ENCODE measurements at places on chromosomes 6 and 20.
A peak's percentile ranks its signal among the peaks of the same experiment; 100 is the strongest.

- no peak for DNase-seq
- no peak overlapping the region for H3K27ac ChIP-seq
- H3K27me3 ChIP-seq, result no peaks in the 10 kb centered on the region
These were observed 48.1 kb upstream of the HEY2 start for GRCh38 chr6:125701354-125701668.

DNA sequence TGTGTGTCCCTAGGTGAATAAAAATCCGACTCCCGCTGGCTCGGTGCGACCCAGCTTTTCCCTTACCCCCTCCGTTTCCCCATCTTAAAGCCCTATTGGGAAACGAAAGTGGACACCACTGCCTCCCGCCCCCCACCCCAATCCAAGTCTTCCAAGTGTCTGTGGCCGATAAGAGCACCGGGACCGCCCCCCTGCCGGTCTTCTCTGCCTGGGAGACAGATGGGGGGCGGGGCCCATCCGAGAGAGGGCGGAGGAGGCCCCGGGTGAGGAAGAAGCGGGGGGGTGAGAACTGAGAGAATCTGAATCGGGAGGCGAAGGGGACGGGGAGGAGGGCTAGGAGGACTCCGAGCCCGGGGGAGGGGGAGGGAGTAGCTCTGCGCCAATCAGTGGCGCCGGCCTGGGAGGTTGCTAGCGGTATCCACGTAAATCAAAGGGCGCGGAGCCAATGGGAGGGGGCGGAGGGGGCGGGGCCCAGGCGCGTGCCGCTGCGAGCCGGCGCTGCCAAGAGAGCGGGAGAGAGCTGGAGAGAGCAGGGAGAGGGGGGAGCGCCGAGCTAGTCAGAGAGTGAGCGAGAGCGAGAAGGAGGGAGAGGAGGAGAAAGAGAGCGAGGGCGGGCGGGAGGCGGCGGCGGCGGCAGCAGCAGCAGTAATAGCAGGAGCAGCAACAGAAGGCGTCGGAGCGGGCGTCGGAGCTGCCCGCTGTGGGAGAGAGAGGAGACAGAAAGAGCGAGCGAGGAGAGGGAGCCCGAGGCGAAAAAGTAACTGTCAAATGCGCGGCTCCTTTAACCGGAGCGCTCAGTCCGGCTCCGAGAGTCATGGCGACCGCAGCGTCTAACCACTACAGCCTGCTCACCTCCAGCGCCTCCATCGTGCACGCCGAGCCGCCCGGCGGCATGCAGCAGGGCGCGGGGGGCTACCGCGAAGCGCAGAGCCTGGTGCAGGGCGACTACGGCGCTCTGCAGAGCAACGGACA, at the start of gene POU3F2:
TSS of gene POU3F2 (plus strand) at position 515 of the 972 bp plus-strand sequence. CDS start at position 815, 300 bp downstream.
- peak; percentile 92 for DNase-seq
- peak within 1 kb of the TSS; percentile 46 for H3K4me3 ChIP-seq
- no peak within 1 kb of the TSS for H3K27ac ChIP-seq
- H3K27me3 ChIP-seq, result peaks cover 88% of the 10 kb centered on the region

DNA sequence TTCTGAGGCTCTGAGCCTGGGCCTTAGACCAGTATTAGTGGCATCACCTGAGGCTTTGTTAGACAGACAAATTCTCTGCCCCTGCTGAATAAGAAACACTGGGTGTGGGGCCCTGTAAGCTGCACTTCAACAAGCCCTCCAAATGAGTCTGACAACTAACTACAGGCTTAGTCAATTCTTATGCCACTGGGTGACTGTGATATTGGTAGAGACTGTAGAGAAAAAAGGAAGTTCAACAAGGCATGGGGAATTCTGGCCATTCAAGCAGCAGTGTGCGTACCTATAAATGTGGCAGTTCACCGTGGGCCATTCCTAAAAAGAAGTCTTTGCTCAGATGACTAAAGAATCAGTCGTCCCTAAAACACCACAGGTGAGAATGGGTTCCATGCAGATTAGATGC, 82.7 kb downstream of the MDN1 start:
- H3K27ac ChIP-seq, result no peak overlapping the region
- no peaks in the 10 kb centered on the region for H3K36me3 ChIP-seq
- no peaks in the 10 kb centered on the region for H3K4me1 ChIP-seq
- DNase-seq, result no peak

GRCh38 chr20:3358676-3359340, 48.7 kb downstream of the DNAAF9 start:
- no peaks in the 10 kb centered on the region for H3K27me3 ChIP-seq
- no peak overlapping the region for H3K4me3 ChIP-seq
- H3K4me1 ChIP-seq, result no peaks in the 10 kb centered on the region
- no peaks in the 10 kb centered on the region for H3K36me3 ChIP-seq
- DNase-seq, result peak; percentile 15
